Activated CD4-positive, alpha-beta T cell treated with anti-CD3 and anti-CD28 coated beads for 36 hours (primary cell): ENCODE measurements at places on chromosomes 13 and 19. TPM values are rescaled to one million over a fixed set of nuclear protein-coding genes. Genes with fewer than 3 reads are reported as not detected.

DNA sequence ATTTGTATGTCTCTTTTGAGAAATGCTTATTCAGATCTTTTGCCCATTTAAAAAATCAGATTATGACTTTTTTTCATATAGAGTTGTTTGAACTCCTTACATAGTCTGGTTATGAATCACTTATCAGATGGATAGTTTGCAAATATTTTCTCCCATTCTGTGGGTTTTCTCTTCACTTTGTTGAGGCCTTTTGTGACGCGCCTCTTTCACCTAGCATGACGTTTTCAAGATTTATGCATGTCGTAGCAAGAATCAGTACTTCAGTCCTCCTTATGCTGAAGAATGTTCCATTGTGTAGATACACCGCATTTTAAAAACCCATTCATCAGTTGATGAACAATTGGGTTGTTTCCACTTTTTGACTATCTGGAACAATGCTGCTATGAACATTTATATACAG is 13.4 kb downstream of the PABPC3 start:
- H3K27me3 ChIP-seq = peaks cover 16% of the 10 kb centered on the region
- no peaks in the 10 kb centered on the region for H3K4me1 ChIP-seq
- no peak overlapping the region for H3K27ac ChIP-seq
- H3K36me3 ChIP-seq = no peaks in the 10 kb centered on the region
- no peak for DNase-seq
- H3K4me3 ChIP-seq = no peak overlapping the region

MTRF1 gene
- 19.7 TPM for total RNA-seq

MBD3L4 gene
- not detected for total RNA-seq

- peaks cover 47% of the 10 kb centered on the region for H3K4me1 ChIP-seq
- no peaks in the 10 kb centered on the region for H3K27me3 ChIP-seq
- H3K36me3 ChIP-seq = peaks cover 14% of the 10 kb centered on the region
- DNase-seq = no peak
- H3K4me3 ChIP-seq = peak overlapping the region; percentile 98
- peak overlapping the region; percentile 97 for H3K27ac ChIP-seq
Observed at GRCh38 chr13:39037410-39037879, 444 bp downstream of the PROSER1 start.

HSPB6 gene
- 0.53 TPM for total RNA-seq

PLPP2 gene
- total RNA-seq = 0.37 TPM

ZNF534 gene
- total RNA-seq = not detected

DNA sequence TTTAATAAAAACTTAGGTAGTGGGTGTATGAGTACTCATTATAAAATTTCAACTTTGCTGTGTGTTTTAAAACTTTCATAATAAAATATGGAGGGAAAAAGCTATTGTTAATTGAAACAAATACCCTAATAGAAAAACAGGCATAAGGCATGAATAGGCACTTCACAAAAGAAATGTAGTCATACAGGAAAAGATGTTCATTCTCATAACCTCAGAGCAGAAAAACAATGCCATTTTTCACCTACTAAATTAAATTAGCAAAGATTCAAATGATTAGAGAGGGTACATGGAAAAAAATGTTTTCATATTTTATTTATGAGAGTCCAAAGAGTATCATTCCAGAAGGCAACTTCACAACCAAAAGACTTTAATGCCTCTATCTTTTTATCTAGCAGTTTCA is 20.6 kb upstream of the ELF1 start:
- DNase-seq = no peak
- no peak overlapping the region for H3K27ac ChIP-seq
- no peaks in the 10 kb centered on the region for H3K27me3 ChIP-seq
- H3K4me1 ChIP-seq = peaks cover 14% of the 10 kb centered on the region
- no peaks in the 10 kb centered on the region for H3K36me3 ChIP-seq

- peaks cover 16% of the 10 kb centered on the region for H3K36me3 ChIP-seq
- peaks cover 76% of the 10 kb centered on the region for H3K4me1 ChIP-seq
- DNase-seq = peak; percentile 75
Observed at GRCh38 chr19:38683393-38684077, 36.1 kb downstream of the ACTN4 start.

GRCh38 chr19:46766569-46767317 is 20.5 kb upstream of the STRN4 start:
- H3K27ac ChIP-seq = no peak overlapping the region
- no peaks in the 10 kb centered on the region for H3K27me3 ChIP-seq
- DNase-seq = peak; percentile 78
- H3K4me1 ChIP-seq = no peaks in the 10 kb centered on the region
- H3K4me3 ChIP-seq = no peak overlapping the region
- H3K36me3 ChIP-seq = peaks cover 4% of the 10 kb centered on the region

DNA sequence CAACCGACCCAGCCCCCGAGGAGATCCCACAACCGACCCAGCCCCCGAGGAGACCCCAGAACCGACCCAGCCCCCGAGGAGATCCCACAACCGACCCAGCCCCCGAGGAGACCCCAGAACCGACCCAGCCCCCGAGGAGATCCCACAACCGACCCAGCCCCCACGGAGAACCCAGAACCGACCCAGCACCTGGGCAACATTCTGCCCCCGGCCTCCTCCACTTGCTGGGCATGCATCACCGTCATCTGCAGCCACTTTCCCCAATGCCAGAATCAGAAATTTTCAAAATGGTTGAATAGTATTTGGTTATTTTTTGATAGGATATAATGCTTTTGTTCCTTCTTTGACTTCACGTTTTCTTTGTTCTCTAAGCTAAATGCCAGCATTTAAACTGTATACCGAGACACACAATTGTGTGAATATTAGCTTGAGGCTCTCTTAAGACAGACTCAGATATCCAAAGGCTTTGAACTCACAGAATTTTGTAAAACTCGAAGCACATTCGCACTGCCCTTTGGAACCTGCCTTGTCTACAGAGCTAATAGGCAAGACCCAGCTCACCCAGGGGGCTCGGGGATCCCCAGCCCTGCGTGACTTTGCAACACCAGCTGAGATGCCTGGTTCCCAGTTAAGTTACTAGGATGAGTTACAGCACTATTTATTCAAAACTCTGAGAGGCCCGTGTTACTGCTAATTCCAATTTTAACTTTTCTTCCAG is 15.5 kb upstream of the RASA3 start:
- no peaks in the 10 kb centered on the region for H3K36me3 ChIP-seq
- H3K4me3 ChIP-seq = peak overlapping the region; percentile 30
- H3K4me1 ChIP-seq = peaks cover 49% of the 10 kb centered on the region
- no peaks in the 10 kb centered on the region for H3K27me3 ChIP-seq

DNA sequence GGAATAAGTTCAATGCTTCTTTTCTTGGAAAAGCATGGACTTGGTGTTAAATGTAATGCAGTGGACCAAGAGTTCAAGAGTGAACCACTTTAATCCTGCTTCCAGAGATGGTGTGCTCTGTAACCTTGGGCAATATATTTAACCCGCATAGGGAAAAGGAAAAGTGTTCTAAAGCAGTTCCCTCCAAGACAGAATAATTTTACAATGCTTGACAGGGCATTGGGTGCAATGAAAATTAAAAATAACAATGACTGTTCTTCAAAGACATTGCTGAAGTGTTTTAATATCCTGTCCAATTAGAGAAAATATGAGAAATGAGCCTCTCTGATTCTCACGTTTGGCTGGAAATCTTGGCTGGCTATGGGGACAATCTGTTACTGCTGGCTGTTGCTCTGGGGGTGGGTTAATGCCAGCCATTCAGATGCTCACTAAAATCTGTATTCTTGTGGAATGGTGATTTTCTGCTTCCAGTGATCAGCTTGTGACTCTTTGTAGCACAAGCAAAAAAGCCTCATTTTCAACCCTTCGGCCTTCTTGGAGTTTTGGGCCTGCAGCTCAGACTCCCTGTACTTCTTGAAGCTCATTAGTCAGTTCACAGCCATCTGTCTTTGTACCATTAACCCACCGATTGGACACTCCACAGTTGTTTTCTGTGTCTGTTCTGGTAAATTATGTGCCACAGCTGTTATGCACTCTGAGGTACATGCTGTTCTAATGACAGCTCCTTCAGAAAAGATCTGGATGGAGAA is 310.6 kb downstream of the LMO7 start:
- H3K4me1 ChIP-seq = no peaks in the 10 kb centered on the region
- H3K27ac ChIP-seq = no peak overlapping the region
- no peak overlapping the region for H3K4me3 ChIP-seq
- H3K27me3 ChIP-seq = peaks cover 8% of the 10 kb centered on the region
- DNase-seq = no peak
- H3K36me3 ChIP-seq = no peaks in the 10 kb centered on the region

DNA sequence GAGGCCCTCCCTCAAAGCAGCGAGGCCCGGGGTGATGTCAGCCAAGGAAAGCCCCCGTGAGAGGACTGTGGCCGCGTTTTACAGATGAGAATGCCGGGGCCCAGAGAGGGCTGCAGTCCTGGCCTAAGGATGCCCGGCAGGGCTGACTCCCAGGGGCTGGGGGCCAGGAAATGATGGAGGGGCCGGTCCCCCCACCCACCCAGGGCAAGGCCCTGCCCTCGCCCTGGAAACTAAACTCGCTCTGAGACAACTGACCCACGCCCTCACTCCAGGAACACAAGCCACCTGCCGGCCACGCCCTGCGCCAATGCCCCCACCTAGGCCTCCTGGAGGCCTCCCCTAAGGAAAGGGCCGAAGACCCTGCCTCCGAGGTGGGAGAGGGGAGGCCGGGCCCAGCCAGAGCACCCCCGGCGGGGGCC is 7.2 kb downstream of the ZBTB7A start:
- H3K4me1 ChIP-seq = peaks cover 50% of the 10 kb centered on the region
- H3K36me3 ChIP-seq = peaks cover 24% of the 10 kb centered on the region
- peak overlapping the region; percentile 26 for H3K4me3 ChIP-seq
- no peak for DNase-seq

GRCh38 chr19:16851031-16851712 is 22.0 kb downstream of the SIN3B start:
- no peak overlapping the region for H3K27ac ChIP-seq
- peaks cover 38% of the 10 kb centered on the region for H3K36me3 ChIP-seq
- no peaks in the 10 kb centered on the region for H3K4me1 ChIP-seq
- H3K27me3 ChIP-seq = no peaks in the 10 kb centered on the region

GRCh38 chr19:10894911-10895213 is 23.5 kb downstream of the CARM1 start:
- no peak for DNase-seq
- H3K36me3 ChIP-seq = no peaks in the 10 kb centered on the region
- H3K4me1 ChIP-seq = peaks cover 6% of the 10 kb centered on the region
- no peak overlapping the region for H3K4me3 ChIP-seq
- no peak overlapping the region for H3K27ac ChIP-seq

PPP1R15A gene
- total RNA-seq = 62.4 TPM

WTIP gene
- 1.0 TPM for total RNA-seq

NCR1 gene
- not detected for total RNA-seq

DNA sequence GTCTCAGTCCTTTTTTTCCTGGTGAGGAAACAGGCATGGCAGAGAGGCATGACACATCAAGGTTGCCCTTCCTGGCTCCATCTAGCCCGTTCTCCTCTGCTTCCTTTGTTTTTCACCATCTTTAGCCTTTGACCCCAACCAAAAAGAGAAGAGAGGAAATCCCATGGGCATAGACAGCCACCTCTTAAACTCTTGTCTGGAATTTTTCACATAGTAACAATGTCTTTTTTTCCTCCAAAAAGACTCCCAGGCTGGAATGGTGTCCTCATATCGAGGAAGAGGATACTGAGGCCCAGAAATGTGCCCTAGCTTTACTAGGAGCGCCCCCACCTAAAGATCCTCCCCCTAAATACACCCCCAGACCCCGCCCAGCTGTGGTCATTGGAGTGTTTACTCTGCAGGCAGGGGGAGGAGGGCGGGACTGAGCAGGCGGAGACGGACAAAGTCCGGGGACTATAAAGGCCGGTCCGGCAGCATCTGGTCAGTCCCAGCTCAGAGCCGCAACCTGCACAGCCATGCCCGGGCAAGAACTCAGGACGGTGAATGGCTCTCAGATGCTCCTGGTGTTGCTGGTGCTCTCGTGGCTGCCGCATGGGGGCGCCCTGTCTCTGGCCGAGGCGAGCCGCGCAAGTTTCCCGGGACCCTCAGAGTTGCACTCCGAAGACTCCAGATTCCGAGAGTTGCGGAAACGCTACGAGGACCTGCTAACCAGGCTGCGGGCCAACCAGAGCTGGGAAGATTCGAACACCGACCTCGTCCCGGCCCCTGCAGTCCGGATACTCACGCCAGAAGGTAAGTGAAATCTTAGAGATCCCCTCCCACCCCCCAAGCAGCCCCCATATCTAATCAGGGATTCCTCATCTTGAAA is at the start of gene GDF15:
Gene GDF15 (plus strand): TSS at position 484 of the 868 bp plus-strand sequence. CDS start 32 bp downstream, at position 516.
- peaks cover 4% of the 10 kb centered on the region for H3K4me1 ChIP-seq
- peaks cover 47% of the 10 kb centered on the region for H3K27me3 ChIP-seq
- no peak within 1 kb of the TSS for H3K4me3 ChIP-seq
- H3K36me3 ChIP-seq = no peaks in the 10 kb centered on the region
- H3K27ac ChIP-seq = no peak within 1 kb of the TSS
- peak; percentile 68 for DNase-seq

DNA sequence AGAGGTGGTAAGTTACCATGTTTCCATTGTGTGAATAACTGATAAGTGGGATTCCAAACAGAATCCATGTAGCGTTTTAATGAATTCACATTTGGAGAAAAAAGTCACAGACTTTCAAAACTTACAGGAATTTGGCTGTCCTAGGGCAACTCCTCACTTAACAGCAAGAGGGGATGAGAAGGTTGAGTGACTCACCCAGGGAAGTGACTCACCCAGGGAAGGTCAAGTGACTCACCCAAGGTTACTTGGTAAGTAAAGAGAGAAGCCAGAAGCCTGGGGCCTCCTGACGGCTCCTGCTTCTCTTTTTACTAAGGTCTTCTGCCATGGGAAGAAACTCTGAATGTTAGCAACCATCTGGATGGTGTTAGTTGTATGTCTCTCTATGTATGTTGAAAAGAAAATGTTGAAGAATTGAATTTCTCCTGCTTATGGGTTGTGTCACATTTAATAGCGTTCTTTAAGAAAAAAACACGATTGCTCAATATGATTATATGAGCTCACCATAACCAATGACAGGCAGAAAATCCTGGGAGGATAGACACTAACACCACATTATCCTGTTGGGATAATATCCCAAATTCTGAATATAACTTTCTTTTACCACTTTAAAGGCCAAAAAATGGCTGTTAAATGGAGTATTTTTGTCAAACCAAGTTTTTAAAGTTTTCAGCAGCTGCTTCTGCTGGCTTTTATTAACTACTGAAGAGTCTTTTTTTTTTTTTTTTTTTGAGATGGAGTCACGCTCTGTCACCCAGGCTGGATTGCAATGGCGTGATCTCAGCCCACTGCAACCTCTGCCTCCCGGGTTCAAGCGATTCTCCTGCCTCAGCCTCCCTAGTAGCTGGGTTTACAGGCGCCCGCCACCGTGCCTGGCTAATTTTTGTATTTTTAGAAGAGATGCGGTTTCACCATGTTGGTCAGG is 195.6 kb downstream of the GGACT start:
- peak; percentile 85 for DNase-seq
- no peaks in the 10 kb centered on the region for H3K36me3 ChIP-seq
- H3K27me3 ChIP-seq = no peaks in the 10 kb centered on the region
- H3K27ac ChIP-seq = peak overlapping the region; percentile 59
- H3K4me3 ChIP-seq = no peak overlapping the region
- H3K4me1 ChIP-seq = peaks cover 31% of the 10 kb centered on the region
